ENCODE measurements at places on chromosomes 3 and 15.
A peak's percentile ranks its signal among the peaks of the same experiment; 100 is the strongest.

- no peak for DNase-seq
These were observed 436.7 kb upstream of the MDFIC2 start for GRCh38 chr3:70749122-70749521.

DNA sequence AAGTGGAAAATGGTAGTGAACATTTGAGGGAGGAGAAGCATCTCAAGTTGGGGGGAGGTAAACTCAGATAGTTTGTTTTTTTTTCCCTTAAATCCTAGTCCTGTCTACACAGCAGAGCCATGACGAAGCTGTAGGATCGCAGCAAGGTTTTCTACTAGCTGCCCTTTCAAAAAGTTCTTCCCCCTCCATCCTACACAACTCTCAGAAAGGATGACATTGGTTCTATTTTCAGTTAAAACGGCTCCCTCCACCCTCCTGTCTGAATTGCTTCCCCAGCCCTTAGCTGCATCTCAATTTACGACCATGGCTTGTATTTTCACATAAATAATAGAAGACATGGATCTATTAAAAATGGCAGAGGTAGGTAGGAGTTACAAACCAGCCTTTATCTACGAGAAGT is 2.2 kb downstream of the HOMER2 start:
- no peak for DNase-seq

DNA sequence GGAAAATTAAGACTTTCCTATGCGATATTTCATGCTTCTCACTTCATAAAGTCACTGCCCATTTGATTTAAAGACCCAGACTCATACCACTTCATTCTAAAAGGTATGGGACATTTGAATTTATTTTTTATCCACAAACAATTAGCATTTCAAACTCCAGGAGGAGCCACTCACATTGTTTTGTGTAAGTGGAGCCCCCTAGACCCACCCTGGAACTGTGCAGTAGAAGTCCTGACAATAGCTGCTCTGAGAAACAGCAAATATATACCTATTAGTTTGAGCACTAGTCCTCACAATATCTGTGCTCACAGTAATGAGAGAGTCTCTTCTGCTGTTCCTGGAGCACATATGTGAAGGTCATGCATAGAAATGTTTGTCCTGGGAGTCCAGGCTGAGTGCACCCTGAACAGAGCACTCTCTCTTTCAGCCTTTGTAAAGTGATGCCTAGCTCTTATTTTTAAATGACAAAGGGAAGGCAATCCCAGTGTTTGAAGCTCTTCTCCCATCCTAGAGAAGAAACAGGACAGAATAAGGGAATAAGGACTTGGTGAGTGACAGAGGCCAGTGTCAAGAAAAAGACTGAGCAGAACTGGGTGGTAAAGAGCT is 127.5 kb upstream of the STRIT1 start:
- no peak for DNase-seq

- no peak for DNase-seq
These were observed 24.5 kb upstream of the MFSD1 start for GRCh38 chr3:158777161-158777873.

GRCh38 chr3:48451270-48451669 is 4.7 kb downstream of the ATRIP start:
- DNase-seq = no peak

- DNase-seq = no peak
These were observed 192.9 kb downstream of the ADAMTSL3 start for GRCh38 chr15:83846847-83847246.

GRCh38 chr15:67256051-67256450 is 1.5 kb downstream of the IQCH start:
- no peak for DNase-seq

DNA sequence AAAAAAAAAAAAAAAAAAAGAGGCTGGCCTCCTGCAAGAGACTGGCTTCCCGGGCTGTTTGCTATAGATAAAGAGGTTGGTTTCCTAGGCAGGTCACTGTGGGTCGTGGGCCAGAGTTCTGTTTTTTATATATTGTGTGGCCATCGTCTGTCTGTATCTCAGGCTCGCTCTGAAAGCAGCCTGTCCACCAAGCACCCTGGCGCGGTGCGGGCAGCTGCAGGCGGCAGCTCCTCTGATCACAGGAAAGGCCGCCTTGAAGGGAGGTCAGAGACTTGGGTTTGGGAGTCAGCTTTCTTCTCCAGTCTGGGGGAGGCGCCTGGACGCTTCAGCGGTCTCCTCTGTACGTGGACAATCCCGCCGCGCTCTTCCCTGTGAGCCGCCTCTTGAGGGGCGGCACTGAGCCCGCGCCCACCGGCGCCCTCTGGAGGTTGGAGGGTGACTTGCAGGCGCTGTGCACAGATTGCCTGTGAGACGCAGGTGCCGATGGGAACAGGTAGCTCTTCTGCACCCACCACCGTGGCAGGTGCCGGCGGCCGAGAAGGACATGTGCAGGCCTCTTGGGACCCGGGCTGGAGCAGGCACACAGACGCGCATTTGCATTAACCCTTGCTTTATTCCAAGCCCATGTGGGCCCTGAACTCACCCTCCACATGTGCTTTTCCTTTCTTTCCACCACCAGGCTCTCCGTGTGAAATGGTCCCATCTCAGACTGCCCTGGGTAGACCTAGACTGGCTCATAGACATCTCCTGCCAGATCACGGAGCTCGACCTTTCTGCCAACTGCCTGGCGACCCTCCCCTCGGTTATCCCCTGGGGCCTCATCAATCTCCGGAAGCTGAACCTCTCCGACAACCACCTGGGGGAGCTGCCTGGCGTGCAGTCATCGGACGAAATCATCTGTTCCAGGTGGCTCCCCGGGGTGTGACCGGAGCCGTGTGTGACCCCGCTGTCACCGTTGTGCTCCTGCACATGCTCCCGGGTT is 89.3 kb downstream of the LRRK1 start:
- no peak for DNase-seq

DNA sequence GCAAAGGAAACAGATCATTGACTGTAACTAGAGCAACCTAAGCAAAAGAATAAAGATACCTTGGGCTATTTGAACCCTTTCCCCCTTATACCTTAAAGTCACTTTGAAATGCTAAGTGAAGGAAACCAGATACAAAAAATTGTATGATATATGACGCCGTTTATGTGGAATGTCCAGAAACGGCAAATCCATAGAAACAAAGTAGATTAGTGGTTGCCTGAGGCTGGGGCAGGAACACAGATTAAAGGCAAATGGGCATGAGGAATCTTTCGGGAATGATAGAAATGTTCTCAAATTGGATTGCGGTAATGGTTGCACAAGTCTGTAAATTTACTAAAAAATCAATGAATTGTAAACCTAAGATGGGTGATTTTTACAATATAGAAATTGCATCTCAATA is 160.1 kb upstream of the CCDC54 start:
- DNase-seq = peak; percentile 94

- DNase-seq = no peak
These were observed 51.8 kb upstream of the NUDT16 start for GRCh38 chr3:131329774-131330173.

DNA sequence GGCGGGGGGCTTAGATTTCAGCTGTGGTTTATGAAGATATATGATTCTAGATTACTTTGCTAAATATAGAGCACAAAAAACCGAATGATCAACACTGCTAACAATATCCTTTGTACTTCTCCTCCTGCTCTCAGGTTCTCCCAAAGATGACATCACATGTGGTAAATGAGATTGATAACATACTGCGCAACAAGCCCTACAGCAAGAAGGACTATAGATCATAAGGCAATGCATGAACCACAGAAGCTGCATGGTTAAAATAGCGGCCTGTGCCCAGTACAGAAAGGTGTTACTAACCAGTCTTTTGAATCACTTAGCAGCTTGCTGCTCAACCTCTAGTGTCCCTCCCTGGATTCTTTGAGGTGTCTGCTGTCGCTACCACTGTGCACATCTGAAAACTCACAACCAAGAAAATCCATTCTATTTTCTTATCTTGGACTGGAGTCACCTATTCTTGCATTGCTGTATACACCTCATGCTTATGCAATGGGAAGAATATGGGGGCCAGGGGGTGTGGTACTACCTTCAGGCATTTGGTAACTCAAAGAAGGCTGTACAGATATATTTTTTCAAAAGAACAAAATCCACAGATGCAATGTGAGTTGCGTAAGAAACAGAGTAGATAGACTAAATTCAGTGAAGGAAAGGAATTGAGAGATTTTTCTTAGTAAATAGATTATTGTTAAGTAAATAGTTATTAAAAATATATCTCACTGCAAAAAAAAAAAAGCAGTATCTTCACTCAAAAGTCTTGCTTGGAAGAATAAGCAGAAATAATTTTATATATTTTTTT is 18.2 kb downstream of the SSR3 start:
- no peak for DNase-seq

GRCh38 chr3:132218817-132219755 is 98.1 kb upstream of the ACP3 start:
- DNase-seq = no peak

- DNase-seq = no peak
These were observed 89.2 kb downstream of the CORO2B start for GRCh38 chr15:68667800-68668625.

GRCh38 chr3:53733446-53733845 is 112.8 kb downstream of the CHDH start:
- DNase-seq = no peak

- no peak for DNase-seq
These were observed 48.1 kb upstream of the CRBN start for GRCh38 chr3:3227640-3228039.

GRCh38 chr3:189267981-189268613 is 96.3 kb downstream of the TPRG1 start:
- DNase-seq = peak; percentile 21

DNA sequence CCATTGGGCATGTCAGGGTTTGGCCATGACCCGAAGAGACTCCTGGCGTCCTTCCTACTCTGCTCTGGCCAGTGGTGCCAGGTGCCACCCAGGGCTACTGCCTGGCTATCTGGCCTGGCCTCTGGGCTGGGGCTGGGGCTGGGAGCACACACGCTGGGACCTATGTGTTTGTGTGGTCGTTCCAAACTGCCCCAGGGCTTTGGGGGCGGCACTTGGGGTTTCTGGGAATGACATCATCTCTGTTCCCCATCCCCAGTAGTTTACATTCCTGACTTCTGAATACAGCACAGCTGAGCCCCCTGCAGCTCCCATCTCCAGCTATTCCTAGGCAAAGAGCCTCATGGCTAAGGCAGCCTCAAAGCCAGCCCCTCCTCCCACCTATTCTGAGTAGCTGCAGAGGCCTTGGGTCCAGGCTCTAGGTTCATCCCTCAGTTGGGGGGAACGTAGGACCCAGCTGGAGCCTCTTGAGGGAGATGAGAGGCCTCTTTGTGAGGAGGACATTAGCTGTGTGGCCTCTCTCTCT is 24.3 kb downstream of the PLEKHO2 start:
- peak; percentile 86 for DNase-seq

GRCh38 chr3:180700941-180701340 is 21.7 kb upstream of the CCDC39 start:
- peak; percentile 4 for DNase-seq

DNA sequence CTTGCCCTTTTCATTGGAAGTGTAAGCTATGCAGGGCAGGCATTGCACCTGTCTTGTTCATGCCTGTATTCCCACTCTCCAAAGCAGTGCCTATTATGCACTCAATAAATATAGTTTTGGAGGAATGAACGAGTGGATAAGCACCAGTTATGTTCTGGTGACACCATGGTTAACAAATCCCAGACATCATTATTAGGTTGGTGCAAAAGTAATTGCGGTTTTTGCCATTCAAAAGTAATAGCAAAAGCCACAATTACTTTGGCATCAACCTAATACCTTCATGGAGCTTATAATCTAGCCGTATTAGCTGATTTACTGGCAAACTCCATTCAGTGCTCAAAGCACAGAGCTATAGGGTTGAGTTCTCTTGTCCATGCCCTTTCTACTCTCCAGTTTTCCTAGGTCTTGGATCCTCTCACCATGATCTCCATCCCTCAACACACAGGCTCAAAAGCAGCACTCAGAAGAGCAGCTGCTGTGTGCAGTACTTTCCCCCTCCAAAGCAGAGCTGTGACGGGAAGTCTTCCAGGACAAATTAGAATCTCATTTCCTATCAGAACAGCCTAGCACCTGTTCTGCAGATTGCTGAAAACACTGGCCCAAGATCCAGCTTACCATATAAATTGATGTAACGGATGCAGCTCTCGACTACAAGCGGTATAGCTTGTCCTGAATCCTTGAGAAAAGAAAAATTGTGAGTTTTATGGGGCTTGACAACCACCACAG is 63.2 kb upstream of the RAD18 start:
- DNase-seq = no peak

DNA sequence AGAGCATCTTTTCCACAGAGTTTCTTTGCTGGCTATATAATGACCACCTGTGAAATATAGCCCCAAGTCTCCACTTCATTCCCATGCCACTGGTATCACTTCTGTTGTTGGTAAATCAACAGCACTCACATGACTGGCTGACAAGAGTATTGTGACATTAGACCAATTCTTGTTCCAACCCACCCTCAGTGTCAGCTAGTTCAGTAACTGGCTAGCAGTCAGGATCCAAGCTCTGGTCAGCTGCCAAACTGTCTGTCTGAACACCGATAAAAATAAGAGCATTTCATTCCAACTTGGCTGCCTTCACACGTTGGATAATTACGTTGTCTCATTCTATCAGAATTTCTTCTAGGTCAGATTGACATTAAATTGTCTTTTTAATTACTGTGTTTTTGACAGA is 166.5 kb downstream of the USP13 start:
- no peak for DNase-seq

DNA sequence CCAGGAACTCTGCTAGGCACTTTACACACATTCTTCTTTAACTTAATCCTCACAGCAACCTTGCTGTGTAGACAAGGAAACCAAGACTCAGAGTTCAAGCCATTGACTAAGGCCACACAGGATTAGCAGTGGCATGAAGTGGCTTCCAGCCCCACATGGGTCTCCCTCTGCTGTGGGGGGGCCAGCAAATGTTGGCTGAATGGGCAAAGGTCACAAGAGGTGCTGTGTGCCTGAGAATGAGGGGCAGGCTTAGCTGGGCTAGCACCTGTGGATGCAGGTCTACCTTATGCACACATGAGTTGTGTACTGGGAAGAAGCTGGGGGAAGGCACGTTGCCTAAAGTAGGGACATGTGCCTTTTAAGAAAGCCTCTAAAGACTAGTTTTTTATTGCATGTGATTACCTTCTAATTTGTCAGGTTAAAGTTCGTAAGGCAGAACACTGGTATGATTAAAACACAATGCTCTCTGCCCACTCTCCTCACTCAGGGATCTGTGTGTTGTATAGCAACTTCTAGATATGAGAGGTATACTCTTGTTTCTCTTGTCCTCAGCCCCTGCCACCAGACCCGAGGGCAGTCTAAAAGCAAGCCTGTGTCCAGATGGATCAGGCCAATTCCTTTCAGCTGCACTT is 10.9 kb downstream of the BAHD1 start:
- no peak for DNase-seq

Data from HFFc6 (cell line).